ENCODE measurements at places on chromosomes 16 and 17. TPM values are rescaled to one million over a fixed set of nuclear protein-coding genes. Genes with fewer than 3 reads are reported as not detected.

GRCh38 chr17:27530764-27531391, 74.6 kb downstream of the KSR1 start:
- no peak for DNase-seq
- no peaks in the 10 kb centered on the region for H3K4me1 ChIP-seq
- no peaks in the 10 kb centered on the region for H3K36me3 ChIP-seq
- no peak overlapping the region for H3K4me3 ChIP-seq

DNA sequence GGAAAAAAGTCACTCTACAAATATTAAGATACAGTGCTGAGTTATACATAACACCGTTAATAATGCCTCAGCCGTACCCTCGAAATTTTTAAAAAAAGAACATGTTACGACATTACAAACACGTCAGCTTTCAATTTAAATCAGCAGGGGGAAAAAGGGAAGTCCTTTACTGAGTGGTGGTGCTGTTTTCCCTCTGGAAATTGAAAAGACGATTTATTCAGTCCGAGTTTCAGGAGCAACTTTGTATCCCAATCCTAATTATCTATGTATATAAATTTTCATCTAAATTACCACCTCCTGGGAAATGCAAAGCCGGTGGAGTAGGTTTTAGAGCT, 1.3 kb downstream of the NETO2 start:
- H3K4me3 ChIP-seq = peak overlapping the region; percentile 46
- no peaks in the 10 kb centered on the region for H3K27me3 ChIP-seq
- peaks cover 22% of the 10 kb centered on the region for H3K4me1 ChIP-seq
- DNase-seq = no peak
- H3K36me3 ChIP-seq = no peaks in the 10 kb centered on the region

DNA sequence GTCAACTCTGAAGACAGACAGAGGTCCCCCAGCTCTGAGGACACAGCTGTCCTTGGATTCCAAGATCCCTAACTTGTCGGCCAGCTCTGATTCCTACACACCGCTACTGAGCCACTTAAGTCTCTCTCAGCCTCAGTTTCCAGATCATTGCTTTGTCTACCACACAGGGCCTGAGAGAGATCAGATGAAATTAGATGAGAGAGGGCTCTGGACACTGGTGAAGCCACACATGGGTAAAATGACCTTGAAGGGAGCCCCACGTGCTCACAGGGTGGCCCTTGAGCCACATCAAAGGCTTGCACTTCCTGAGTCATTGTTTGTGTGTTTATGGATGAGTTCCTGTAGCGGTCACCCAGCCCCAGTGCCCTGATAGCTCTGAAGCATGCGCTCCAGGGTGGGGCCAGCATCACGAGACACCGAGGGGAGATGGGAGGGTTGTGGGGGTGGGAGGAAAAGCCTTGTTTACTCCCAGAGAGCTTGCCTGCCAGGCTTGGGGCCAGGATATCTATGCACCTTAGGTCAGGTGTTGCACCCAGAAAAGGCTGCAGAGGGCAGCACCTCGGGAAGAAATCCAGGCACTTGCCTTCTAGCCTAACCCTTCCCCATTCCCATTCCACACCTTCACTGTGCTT, 32.7 kb upstream of the SLC6A2 start:
- no peak for DNase-seq
- H3K27me3 ChIP-seq = no peaks in the 10 kb centered on the region
- H3K27ac ChIP-seq = no peak overlapping the region
- no peaks in the 10 kb centered on the region for H3K36me3 ChIP-seq
- H3K4me3 ChIP-seq = no peak overlapping the region

GRCh38 chr17:60510031-60510430, 16.0 kb downstream of the APPBP2 start:
- no peaks in the 10 kb centered on the region for H3K4me1 ChIP-seq
- H3K27ac ChIP-seq = no peak overlapping the region
- peaks cover 5% of the 10 kb centered on the region for H3K36me3 ChIP-seq
- H3K27me3 ChIP-seq = no peaks in the 10 kb centered on the region
- H3K4me3 ChIP-seq = no peak overlapping the region

The CEP295NL gene
- 0.83 TPM for total RNA-seq
